Fibroblast of lung (primary cell): ENCODE measurements at places on chromosomes 16 and 17.

DNA sequence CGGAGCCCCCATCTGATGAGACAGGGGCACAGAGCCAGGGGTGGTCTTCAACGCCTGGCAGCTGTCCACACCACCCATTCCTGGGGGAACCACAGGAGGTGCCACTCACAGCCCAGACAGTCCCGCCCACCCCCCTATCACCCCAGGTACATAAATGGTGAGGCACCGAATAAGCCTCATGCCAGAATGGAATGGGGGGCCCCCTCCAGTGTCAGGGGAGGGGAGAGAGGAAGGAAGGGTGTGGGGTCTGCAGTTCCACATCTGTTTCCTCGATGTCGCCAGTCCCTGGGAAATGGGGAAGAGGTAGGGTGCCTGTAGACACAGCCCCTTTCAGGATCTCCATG lies 1.7 kb downstream of the TMC6 start:
- no peak for DNase-seq

GRCh38 chr17:48174833-48175523 lies 67.4 kb downstream of the SNX11 start:
- no peak for DNase-seq

DNA sequence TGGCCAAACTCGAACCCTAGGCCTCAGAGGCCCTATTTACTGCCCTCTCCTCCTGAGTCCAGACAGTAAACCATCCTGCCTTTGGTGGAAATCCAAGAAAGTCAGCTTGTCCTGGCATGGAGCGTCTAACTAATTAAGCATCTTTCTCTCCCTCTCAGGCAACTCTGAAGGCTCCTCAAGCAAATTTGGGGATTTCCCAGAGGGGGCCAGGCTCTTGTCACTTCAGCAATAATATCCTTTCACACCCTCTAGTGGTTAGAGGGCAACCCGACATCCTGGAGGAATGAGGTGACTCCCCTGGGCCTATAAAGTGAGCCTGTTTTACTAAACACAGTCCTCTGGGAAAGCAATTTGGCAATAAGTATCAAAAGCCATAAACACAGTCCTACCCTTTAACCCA lies 60.4 kb downstream of the NOG start:
- peak; percentile 37 for DNase-seq

- no peak for DNase-seq
Measured at GRCh38 chr17:82095777-82096708, 2.0 kb downstream of the FASN start.

DNA sequence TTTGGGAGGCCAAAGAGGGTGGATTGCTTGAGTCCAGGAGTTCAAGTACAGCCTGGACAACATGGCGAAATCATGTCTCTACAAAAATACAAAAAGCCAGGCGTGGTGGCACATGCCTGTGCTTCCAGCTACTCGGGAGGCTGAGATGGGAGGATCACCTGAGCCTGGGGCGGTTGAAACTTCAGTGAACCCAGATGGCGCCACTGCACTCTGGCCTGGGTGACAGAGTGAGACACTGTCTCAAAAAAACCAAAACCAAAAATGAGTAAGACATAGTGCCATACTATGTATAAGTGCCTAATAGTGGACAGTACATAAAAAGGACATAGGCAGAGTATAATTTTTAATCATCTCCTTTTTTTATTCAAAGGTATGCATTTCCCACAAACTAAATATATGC lies 4.0 kb downstream of the CTC1 start:
- DNase-seq = no peak

DNA sequence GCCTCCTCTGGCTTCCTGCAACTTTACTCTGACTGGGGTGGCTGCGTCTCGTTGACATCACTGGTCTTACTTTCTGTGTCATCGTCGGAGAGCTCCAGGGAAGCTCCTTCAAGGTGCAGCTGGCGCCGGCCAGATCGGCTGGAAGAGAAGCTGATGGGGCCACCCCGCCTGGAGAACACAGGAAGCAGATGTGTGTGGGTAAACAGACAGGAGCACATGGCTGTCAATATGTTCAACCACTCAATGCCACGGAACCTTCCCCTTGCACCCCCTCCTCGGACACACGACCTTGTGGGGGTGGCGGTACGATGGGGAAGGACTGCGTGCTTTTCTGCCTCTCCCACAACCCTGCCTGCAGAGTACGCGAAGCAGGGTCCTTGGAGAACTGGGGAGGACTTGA lies 40.1 kb downstream of the NDEL1 start:
- DNase-seq = no peak

DNA sequence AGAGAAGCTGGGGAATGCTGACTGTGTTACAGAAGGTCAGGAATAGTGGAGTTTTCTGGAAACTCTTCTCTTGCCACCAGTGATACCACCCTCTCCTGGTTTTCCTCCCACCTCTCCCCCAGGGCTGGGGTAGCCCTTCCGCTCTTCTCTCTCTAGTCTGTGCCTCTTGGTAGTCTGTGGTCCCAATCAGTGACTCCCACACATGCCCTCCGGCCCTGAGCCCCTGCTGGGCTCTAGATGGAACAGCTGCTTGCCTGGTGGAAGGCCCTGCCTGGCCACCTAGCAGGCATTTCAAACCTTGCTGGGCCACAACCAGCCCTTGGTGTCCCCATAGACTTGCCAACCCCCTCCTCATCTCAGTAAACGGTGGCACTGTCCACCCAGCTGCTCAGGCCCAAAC lies 15.2 kb upstream of the MTSS2 start:
- DNase-seq = no peak

DNA sequence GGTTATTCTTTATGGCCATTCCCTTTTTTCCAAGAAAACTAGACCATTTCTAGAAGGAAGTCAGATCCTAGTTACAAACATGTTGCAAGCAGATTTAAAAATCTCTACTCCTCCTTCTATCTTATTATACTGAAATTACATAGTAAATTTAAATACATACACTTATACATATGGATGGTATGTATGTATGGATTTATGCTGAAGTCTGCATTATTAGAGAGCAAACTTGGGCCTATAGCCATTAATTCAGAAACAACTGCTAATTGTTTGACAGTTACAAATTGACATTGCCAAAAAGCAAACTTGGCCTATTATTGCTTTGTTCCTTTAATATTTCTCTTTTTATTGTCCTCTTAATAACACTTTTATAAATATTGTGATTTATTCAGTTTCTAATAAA lies 67.1 kb downstream of the NFAT5 start:
- DNase-seq = no peak

DNA sequence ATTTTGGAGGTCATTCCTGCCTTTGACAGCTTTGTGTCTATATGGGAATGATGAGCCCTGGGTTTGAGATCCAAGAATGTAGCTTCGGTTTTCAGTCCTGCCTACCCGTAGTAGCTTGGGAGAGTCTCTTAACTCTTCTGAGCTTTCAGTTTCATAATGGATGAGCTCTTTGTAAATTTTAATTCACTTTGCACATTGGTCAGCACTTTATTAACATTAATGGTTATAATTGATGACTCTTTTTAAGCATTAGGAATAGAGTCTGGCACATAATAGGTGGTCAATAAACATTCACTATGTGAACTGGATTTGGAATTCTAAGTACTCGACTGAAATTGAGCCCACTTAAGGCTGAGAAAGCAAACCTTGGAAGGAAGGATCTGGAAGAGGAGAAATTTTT lies 17.3 kb downstream of the GPR139 start:
- DNase-seq = no peak

GRCh38 chr16:73921295-73921694 lies 375.3 kb upstream of the PSMD7 start:
- no peak for DNase-seq

DNA sequence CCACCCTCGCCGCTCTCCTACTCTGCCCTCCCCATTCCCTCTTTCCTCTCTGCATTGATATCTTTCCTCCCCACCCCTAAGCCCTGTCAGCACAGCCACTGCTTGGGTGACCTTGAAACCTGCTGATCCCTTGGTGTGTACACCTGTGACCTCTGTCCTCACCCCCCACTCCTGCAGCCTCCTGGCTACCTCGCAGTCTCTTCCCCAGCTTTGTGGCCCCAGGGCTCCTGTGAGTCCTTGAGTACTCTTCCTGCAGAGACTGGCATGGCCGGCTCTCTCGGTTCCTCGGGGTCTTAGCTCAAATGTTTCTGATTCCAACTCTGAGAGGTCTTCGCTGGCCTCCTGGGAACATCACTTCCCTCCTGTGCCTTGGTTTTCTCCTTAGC lies 31.7 kb downstream of the ADCY7 start:
- no peak for DNase-seq

DNA sequence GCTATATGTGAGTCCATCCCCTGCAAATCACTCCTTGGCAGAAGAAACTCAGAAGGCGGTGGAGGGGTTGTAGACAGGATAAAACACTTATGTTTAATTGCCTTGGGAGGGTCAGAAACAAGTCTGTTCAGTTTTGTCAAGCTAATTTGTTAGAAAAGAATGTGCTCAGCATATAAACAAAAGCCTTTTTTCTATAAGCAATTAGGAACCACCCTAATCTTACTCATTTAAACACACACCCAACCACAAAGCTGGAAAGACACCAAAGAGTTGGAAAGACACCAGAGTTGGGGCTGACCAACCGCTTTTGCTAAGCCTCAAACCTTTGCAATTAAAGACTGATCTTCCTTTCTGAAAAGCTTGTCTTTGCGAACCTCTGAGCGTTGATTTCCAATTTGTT lies 439.2 kb upstream of the ERCC4 start:
- DNase-seq = no peak

- DNase-seq = no peak
Measured at GRCh38 chr16:86827521-86827920, 249.2 kb downstream of the FOXL1 start.

DNA sequence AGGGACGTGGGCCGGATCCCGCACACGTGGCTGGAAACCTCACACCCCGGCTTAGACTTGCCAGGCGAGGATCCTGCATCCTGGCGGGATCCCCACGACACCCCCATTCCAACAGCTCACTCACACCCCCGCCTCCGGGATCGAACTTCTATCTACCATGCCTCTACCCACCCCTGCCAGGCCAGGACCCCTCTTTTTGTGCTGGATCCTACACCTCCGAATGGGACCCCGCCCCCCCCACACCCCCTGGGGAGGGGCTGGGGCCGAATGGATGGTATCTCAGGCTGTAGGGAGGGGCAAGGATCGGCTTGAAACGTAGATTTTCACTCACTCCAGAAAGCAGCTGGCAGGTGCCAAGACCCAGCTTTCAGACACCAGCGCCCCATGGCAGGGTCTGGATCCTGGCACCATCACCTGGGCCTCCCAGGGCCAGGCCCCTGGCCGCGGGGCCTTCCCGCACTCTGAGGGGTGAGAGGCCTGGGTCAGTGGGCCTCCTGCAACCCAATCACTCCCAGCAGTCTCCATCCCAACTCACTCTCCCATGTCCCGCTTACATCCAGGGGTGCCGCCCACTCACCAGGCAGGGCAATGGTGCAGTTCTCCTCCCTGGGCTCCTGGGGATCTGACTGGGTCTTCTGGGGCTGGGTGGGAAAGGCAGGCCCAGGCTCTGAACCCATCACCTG lies 6.7 kb downstream of the PRSS36 start:
- no peak for DNase-seq

GRCh38 chr17:32943206-32943605 lies 15.3 kb downstream of the TMEM98 start:
- peak; percentile 43 for DNase-seq

- no peak for DNase-seq
Measured at GRCh38 chr17:76986365-76986764, 118.2 kb downstream of the MGAT5B start.
